ENCODE measurements at places on chromosomes 3 and 15.
A peak's percentile ranks its signal among the peaks of the same experiment; 100 is the strongest.

- DNase-seq: peak; percentile 45
Measured at GRCh38 chr3:192915304-192915703, 2.4 kb downstream of the MB21D2 start.

GRCh38 chr3:53749448-53749847 lies 96.8 kb downstream of the CHDH start:
- no peak for DNase-seq

GRCh38 chr15:91904942-91905341 lies 51.4 kb downstream of the SLCO3A1 start:
- no peak for DNase-seq

- DNase-seq: no peak
Measured at GRCh38 chr15:85702321-85703101, 92.2 kb downstream of the KLHL25 start.

DNA sequence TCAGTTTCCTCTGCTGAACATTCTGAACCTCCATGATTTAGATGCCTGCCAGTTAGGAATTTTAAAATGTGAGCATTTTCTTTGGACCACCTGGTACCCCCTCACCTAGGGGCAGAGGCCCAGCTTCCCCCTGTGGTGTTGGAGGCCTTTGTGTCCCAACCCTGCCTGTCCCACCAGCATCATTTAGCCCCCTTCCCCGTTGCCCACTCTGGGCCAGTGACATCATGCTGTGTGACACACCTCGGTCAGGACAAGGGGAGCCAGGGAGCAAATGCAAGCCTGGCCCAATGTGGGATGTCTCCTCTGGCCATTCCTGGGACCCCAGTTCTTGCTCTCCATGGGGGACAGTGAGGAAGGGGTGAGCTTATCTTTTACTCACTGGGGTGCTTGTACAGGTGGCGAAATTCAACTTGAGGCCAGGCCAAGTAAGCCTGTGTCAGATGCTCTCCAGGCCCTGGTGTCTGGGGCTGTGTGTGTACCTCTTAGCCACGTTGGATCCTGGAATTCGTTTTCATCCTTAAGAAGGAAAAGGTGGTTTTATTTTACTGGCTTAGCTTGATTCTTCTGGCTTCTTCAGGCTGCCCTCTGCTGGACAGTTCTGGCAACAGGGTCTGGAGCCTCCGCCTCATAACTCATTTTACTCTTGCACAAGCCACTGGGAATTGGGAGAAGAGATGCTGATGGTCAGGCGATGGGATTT lies 49.7 kb upstream of the MYZAP start:
- peak; percentile 81 for DNase-seq

- no peak for DNase-seq
Measured at GRCh38 chr3:30248423-30248822, 358.0 kb upstream of the TGFBR2 start.

DNA sequence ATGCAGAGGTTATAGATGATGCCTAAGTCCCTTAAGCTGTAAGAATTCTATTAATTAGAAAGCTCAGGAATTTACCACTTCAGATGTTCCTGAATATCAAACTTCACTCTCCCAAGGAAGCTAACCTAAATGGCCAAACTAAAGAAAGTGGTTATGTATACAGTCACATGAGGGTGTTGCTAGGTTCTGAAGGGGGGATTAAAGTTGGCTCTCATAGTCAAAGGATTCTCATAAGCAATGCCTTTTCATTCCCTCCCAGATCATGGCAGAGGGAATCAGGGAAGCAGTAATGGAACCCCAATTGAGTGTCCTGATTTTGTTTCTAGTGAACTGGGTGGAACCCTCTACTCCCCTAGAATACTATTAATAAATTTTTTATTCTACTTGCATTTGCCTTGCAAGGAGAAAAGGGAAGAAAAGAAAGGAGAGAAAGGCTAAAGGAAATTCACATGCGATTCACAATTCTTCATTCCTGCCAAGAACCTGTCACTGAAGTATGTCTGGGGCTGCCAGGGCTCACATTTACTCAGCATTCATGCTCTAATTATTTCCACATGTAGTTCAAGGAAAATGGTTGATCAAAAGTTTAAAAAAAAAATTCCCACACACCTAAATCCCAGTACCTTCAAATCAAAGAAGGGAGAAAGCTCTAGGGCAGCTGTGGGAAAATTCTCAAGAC lies 25.1 kb downstream of the FSTL1 start:
- no peak for DNase-seq
